ENCODE measurements at places on chromosomes 7 and 10.

DNA sequence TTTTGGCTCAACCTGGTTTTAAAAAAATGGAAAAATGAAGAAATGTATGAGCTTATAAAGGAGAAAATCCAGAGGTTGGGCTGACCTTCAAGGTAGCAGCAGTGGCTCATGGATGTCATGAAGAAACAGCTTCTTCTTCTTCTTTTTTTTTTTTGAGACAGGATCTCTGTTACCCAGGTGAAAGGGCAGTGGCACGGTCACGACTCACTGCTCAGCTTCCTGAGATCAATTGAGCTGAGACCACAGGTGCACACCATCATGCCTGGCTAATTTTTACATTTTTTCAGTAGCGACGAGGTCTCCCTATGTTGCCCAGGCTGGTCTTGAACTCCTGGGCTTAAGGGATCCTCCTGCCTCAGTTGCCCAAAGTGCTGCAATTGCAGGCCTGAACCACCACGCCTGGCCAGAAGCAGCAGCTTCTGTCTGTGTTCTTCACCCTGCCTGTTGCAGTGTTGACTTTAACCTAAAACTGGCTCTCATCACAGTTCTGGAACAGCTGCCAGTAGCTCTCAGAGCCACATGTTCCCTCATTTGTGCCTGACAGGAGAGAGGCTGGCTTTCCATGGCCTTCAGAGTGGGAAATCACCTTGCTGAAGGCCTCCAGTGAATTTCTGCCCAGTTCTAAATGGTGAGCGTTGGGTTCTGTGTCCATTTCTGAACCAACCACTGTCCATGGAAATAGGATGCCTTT lies 117.7 kb downstream of the PFKFB3 start:
- DNase-seq, result no peak

GRCh38 chr10:44974628-44975430 lies 3.8 kb downstream of the DEPP1 start:
- peak; percentile 53 for DNase-seq

GRCh38 chr10:34124522-34125035 lies 690.5 kb downstream of the PARD3 start:
- DNase-seq, result no peak

DNA sequence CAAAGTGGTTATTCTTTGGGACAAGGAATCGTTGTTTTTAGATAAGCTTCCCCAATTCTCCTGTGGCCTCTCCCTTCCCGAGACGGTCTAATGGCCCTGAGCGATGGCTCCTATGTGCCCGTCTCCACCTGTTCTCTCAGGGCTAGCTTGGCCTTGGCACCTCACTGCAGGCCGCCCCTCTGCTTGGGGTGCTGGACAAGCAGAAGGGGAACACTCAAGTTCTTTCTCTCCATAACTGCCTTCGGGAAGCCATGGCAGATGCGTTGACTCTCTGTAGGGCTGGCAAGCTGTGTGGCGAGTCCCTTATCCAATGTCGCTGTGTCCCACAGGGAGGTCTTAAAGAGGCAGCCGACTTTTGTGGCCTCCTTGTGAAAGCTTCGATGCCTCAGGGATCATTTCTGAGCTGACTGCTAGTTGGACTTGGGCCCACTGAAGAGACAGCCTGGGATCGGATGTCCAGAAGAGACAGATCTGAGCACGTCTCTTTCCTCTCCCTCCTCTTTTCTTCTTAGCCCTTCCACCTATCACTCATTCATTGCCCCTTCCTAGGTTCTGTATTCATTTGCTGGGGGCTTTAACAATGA lies 70.8 kb downstream of the GRK5 start:
- no peak for DNase-seq

- no peak for DNase-seq
Observed at GRCh38 chr10:91054325-91054724, 133.4 kb upstream of the ANKRD1 start.

DNA sequence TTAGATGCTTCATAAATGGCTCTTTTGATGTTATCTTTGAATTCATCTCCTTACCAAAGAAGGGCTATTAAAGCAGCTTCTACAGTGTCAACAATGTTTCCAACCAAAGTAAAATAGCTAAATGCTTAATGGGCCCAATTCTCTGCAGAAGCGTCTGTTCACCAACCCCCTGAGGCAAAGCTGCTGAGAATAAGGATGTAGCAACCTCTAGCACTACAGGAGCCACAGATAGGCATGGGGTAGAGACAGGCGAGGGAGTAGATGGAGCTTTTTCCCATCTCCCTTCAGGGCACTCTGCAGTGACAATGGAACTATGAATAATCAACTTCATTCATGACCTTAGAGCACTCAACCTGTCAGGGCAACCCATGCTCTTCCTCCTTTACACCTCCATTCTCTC lies 134.1 kb downstream of the FZD1 start:
- no peak for DNase-seq

- no peak for DNase-seq
Observed at GRCh38 chr10:70295926-70296325, 12.1 kb upstream of the NPFFR1 start.

- DNase-seq, result no peak
Observed at GRCh38 chr7:20089431-20089830, 127.8 kb downstream of the MACC1 start.

Measured in activated T-cell treated with anti-CD3 and anti-CD28 coated beads, Interleukin-2, amount 50 U/mL, for 4 hours (primary cell).